ENCODE measurements at places on chromosomes 5 and 9.
A peak's percentile ranks its signal among the peaks of the same experiment; 100 is the strongest.

DNA sequence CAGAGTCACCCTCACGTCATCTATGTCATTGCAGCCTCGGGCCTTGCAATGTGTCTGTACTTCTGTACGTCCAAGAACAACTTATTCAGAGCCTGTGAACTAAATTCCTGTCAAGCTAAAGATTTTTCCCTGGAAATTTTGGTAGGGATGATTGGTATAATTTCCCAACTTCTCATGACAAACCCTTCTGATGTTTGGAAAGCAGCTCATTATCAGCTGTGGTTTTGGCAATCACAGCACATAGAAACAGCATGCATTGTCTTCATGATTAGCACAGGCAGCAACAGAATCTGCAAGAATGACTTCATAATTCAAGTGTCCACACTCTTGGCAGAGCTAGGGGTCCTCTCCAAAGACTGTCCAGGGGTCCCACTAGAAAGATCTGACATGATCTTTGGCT lies 49.5 kb downstream of the APBA1 start:
- peak; percentile 40 for DNase-seq

DNA sequence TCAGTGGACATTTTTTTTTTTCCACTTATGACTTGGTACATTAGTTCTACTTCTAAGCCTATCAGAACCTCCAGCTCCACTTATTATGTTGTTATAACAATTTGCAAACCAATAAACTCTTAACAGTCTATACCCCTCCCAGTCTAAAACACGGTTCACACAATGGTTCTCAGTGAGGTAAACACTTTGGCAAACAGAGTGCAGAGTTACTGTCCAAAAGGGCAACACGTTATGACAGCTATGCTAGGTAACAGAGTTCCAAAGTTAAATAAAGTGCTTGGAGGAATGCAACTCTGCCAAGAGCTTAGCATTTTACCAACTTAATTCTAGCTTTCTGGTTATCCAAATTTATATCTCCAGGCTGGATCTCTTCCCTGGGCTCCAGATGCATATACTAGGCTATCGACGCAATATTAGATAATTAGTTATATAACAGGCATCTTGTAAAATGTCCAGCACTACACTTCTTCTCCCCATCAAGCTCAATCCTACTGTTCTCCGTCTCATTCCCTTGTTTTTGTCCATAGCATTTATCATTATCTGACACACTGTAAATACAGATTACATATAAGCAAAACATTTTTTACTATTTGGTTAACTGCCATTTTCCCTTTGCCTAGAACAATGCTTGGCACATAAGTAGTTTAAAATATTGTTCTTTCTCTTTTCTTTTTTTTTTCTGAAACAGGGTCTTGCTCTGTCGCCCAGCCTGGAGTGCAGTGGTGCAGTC lies 14.3 kb downstream of the FNBP1 start:
- no peak for DNase-seq

- DNase-seq = no peak
Observed at GRCh38 chr5:60489856-60490255, 210.1 kb downstream of the DEPDC1B start.

GRCh38 chr9:122988920-122989621 lies 44.4 kb upstream of the GPR21 start:
- DNase-seq = no peak

- DNase-seq = no peak
Observed at GRCh38 chr9:127792417-127793031, 6.7 kb downstream of the CDK9 start.

- no peak for DNase-seq
Observed at GRCh38 chr5:87770601-87771121, 357.9 kb upstream of the CCNH start.

- DNase-seq = no peak
Observed at GRCh38 chr9:20331095-20331685, 291.1 kb downstream of the MLLT3 start.

DNA sequence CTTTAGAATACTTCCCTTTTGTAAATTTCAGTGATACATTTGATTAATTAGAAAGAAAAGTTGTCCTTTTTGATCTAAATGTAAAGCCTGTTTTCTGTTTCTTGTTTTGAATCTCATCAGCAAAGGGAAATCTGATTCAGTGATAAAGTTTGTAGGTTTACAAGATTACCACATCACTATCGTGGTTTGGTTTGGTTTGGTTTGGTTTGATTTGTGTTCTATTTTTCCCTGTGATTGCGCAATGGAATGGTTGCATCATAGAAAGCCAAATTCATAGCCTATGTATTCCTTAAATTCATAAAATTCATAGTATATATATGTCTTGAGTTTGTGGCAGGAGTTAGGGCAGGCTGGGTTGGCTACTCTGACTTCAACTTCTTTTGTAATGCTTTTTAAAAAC lies 15.2 kb downstream of the SRFBP1 start:
- peak; percentile 46 for DNase-seq

GRCh38 chr5:45623832-45624231 lies 72.3 kb downstream of the HCN1 start:
- no peak for DNase-seq

- DNase-seq = peak; percentile 48
Observed at GRCh38 chr9:105690742-105691141, 3.6 kb upstream of the TMEM38B start.

DNA sequence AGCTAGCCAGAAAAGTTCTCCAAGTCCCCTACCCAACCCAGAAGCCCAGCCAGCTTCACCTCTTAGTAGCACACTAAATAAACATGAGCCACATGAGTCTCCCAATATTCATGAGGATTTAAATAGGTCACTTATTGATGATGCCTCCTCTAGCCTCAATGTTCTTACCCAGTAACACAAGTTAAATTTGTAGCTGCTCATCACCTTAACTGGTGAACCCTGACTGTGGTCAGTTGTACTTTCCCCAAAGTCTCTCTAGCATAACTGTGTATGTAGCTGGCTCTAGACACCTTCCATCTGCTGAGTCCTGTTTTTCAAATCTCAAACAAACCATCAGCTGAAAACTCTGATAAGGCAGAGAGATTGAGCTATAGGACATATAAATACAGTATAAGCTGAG lies 100.3 kb upstream of the ELAVL2 start:
- no peak for DNase-seq

DNA sequence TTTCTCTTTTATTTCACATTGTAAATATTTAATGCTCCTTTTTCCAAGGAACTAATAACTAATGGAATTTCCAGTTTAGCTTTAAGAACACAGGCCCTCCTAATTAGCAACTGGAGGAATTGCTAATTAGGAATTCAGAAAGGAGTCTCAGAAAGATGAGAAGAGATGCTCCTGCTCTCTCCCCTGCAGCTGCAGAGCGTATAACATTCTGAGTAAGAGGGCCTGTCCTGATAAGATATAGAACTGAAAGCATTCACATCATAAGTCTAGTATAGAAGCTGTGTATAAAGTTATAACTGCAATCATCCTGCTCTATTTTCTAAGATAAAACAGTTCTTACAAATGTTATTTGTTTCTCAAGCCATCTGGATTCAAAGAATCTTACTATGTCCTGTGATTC lies 83.2 kb downstream of the DTWD2 start:
- DNase-seq = no peak
